ENCODE measurements at places on chromosomes 4 and X.

- DNase-seq, result no peak
These were observed 55.5 kb downstream of the SCML1 start for GRCh38 chrX:17792826-17793225.

DNA sequence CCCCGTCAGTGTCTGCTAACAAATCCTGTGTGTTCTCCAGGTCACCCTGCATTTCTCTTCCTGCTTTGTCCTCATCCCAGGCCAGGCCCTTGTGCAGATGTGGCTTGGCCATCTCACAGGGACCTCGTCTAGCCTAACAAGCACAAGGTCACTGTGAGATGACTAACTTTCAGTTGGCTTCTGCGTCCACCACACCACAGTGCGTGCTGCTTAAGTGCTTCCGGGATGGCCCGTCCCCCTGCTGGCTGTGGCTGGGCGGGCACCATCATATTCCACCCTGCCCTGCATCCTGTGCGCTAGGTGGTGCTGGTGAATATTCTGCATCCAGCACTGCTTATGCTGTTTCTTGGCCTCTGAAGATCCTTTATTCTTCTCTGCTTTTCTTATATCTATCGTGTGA, 33.8 kb downstream of the RBBP7 start:
- no peak for DNase-seq

- no peak for DNase-seq
These were observed 973.3 kb downstream of the PCDH18 start for GRCh38 chr4:136558940-136559494.

DNA sequence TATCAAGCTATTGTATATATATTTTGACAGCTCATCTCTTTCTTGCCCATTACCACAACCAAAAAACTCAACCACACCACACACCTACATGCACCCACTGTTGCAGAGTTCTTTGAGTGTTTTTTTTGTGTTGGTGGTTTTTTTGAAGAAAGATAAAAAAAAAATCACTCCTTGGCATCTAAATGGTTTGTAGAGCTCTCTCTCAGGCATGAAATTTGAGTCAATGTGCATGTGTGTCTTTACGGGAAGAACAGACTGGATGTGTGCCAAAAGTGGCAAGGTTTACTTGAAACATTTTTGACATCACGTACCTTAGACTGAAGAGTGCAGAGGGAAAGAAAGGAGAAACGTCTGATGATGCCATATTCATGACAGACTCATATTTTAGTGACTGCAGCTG, 154.2 kb downstream of the FHIP1A start:
- DNase-seq, result no peak

GRCh38 chr4:83618991-83619645, 83.2 kb downstream of the GPAT3 start:
- no peak for DNase-seq

DNA sequence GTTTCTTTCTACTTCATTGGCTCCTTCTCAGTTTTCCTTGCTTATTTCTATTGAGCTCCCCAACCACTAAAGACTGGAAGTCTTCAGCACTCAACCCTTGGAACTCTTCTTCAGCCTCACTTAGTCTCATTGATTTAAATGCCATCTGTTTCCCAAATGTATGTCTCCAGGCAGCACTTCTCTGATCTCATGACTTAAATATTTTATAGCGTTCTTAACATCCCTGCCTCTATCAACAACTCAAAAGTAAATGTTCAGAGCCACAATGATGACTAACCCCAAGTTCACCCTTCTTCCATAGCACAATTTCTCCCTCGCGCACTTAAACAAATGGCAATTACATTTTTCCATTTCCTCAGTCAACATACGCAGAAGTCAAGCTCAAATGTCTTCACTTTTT, 1393.3 kb downstream of the ARAP2 start:
- DNase-seq, result no peak

DNA sequence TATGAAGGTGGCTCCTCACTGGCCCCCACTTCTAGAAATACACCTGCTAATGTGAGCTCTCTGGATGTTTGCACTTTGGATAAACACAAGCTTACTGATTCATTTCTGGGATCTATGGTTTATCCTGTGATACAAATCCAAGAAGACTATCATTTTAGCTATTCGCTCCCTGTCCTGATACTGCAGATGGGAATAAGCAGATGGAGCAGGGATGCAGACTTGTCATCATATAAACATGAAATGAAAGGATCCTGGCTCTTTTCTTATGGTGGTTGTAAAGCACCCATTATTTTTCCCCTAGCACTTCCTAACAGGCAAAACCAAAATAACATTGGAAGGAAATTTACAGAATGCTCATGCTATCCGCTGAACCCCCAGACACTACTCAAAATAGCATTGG, 162.9 kb upstream of the NOCT start:
- DNase-seq, result no peak

GRCh38 chr4:130054908-130055307, 959.0 kb downstream of the C4orf33 start:
- DNase-seq, result no peak

DNA sequence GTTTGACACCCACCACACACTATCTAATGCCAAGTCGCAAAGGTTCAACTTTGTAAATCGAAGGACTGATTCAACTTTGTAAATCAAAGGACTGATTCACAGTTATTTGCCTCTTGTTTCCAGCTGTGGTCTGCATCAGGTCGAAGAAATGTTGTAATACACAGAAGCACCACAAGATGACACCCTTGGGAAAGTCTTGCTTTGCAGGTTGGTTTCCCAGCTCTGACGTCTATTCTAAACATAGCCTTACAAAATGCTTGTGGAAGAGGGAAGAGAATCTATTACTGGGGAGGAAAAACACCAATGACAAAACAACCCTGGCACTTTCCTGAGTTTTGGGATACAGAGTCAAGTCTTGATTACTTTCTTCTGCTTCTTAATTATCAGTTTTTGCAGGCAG, 35.3 kb downstream of the SUPT20HL1 start:
- peak; percentile 2 for DNase-seq

GRCh38 chrX:12139934-12140611, 1.8 kb downstream of the FRMPD4 start:
- DNase-seq, result no peak

DNA sequence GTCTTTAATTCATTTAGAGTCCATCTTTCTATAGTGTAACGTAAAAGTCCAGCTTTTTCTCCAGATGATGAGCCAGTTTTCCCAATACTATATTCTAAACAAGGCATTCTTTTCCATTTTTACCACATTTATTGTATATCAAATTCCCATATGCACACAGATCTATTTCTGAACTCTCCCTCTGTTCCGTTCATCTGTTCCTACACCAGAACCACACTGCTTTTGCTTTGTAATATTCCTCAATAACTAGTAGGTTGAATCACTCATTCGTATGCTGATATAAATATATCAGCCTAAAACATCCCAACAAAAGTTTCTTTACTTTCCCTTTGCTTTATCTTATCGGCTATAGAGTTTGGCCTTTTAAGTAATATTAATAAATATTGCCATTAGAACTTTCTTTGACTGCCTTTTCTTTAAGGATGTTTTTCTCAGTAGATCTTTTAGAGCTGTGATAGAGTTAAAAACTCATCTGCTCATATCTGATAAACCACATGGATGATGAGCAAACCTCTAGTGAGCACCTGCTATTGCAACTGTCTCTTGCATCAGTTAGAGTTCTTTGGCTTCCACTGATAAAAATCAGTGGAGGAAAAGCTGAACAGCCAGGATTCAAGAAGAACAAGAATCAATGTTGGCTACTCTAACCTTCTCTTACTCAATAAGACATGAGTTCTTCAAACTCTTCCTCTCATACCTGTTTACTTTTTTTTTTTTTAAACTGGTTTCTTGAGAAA, 13.1 kb upstream of the RPL34 start:
- no peak for DNase-seq

- no peak for DNase-seq
These were observed 1392.8 kb upstream of the TENM3 start for GRCh38 chr4:180850318-180850940.

- DNase-seq, result no peak
These were observed 28.1 kb downstream of the FGF2 start for GRCh38 chr4:122854447-122855352.

DNA sequence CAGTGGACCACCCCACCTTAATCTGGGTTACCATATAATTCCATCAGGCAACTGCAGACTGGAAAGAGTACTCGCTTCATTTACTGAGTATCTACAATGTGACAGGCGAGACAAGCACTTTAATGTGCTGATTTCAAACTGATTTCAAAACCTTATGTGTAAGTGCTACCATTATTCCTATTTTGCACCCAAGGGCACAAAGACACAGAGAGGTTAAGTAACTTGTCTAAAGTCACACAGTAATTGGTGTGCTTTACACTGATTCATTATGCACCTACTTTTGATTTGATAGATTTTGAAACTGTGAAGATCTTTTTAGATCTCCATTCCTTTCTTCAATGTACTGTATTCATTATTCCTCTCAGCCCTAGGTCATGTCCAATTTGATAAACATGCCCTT, 192.4 kb downstream of the MGST2 start:
- DNase-seq, result no peak

- no peak for DNase-seq
These were observed 153.5 kb downstream of the CAMK2D start for GRCh38 chr4:113607998-113608397.

GRCh38 chrX:109732017-109732801, 848 bp downstream of the ACSL4 start:
- DNase-seq, result no peak

DNA sequence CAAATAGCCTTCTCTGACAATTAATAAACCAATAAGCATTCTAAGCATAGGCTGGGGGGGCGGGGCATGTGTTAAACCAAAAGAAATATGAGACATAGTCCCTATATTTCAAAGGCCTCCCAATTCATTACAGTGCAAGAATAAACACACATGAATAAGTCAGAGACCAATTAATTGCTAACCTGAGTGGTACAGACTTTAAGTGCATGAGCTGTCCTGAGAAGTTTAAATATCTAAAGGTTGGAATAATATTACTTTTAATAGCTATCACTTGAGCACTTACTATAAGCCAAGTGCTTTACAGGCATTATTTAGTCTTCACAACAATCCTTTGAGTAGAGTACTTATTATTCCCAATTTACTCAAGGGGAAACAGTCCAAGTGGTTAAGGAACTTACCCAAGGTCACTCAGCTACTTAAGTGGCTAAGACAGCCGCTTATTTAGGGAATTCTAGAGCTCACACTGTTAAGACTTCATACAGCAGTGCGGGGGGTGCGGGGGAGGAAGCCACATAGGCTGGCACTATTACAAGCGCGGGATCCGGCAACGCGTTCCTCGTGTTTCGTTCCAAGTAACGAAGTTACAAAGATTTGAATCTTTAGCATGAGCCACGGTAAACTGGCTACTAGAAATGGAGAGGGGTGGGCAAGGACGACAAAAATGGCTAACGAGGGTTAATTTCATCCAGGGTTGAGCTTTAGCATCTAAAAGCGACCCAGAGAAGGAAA, 1.4 kb downstream of the THOC2 start:
- no peak for DNase-seq

DNA sequence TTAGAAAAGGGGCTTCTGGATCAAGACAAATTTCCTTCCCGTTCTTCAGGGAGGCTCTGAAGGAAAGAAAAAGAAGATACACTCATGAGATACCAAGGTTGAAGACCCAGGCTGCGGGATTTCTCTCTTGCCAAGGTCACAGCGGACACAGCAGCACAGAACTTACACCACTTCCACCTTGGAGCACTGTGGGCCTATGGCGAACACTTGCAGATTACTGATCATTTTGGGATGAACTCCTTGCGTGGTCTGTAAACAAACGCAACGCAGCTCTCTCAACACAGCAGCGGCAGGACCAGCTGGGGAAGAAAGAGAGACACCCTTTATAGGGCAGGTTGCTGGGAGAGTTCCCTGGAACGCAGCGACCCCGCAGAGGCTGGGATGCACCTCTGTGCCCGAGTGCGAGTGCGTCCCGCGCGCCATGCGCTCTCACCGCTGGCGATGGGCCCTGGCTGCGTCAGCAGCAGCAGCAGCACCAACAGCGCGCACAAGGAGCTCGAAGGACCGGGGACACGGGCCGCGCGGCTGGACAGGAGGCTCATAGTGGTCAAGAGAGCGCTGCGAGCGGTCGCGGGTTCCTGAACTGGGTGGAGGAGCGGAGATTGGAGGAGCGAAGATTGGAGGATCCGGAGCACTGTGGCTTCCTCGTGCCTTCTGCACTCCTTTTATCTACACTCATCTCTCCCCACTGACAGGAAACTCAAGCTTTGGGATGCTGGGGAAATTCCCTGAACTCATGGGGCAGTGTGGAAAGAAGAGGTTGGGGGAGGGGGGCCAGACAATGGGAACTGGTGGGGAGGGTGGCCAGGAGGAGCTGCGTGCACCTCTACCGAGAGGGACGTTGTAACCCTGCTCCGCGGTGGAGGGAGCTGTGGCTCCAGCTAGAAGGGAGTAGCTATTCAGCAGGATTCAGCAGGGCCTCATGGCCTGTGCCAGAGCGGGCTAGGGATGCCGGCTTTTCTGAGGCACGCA, at the start of gene CXCL5:
Gene CXCL5 (minus strand): TSS at position 638 of the 972 bp plus-strand sequence. CDS start 96 bp downstream, at position 542.
- DNase-seq, result no peak

- no peak for DNase-seq
These were observed 171.5 kb upstream of the VEGFC start for GRCh38 chr4:176964116-176964691.

GRCh38 chr4:67871867-67872266, 11.9 kb downstream of the TMPRSS11D start:
- DNase-seq, result no peak

- no peak for DNase-seq
These were observed 77.8 kb downstream of the GRID2 start for GRCh38 chr4:92381616-92382015.

DNA sequence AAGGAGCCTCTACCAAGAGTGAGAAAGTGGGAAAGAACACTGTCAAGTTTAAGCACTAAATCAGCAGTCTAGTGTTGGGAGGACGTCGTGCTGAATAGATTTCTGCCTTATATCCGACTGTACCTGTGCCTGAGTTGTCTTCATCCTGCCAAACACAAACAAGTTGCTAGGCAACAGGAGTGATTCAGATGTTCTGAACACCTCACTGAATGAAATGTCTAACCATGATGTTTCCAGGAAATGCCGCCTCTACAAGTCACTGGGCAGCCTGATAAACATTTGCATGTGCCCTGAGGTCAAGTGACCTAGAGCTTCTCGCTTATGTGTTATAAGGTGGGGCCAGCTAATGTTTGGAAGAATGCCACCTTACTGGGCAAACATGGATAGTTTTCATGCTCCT, 37.9 kb downstream of the SGMS2 start:
- no peak for DNase-seq

GRCh38 chr4:57102050-57102624, 8.0 kb downstream of the IGFBP7 start:
- DNase-seq, result no peak

DNA sequence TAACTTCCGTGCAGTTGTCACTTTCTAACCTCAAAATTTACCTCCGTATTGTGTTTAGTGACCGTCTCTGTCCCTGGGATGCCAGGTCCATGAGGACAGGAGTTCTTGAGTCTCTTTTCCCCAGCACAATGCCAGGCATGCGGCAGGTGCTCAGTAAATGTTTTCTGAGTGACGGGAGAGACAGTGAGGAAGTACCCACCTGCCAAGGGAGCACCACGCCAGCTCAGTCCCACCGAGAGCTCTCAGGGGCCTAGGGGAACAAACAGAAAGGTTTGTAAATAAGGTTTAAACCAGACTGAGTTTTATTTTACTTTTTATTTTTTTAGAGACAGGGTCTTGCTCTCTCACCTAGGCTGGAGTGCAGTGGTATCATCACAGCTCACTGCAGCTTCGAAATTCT, 81.5 kb upstream of the NKX1-1 start:
- DNase-seq, result no peak
